HCT116 (cell line): ENCODE measurements at places on chromosomes 6 and 20. TPM values are rescaled to one million over a fixed set of nuclear protein-coding genes. Genes with fewer than 3 reads are reported as not detected.

FKBP1C gene
- 1.6 TPM for total RNA-seq

SPINT4 gene
- total RNA-seq = not detected

- no peak for DNase-seq
Observed at GRCh38 chr6:156585859-156586258, 191.3 kb upstream of the ARID1B start.

GRCh38 chr20:43568706-43569105 lies 9.9 kb downstream of the SGK2 start:
- no peak for DNase-seq

- DNase-seq = no peak
Observed at GRCh38 chr6:130000526-130001421, 17.6 kb upstream of the L3MBTL3 start.

GRCh38 chr20:6397115-6397514 lies 274.3 kb upstream of the FERMT1 start:
- DNase-seq = no peak

DNA sequence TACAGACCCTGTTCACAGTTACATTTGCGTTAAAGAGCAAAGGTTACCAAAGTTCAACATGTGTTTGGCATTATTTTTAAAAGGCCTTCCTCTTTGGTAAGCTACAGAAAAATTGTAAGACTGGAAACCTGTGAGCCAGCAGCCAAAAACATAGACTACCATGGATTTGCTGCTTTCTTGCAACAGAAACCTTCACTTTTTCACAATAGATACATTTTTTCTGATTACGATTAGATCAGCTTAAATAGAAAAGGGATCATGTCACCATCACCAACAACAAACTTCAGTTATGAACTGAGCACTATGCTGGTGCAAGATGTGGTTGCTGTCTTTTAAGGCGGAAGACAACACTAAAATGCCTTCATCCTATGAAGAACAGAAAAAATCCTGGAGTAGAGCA lies 112.3 kb upstream of the MARCKS start:
- no peak for DNase-seq
